ENCODE measurements at places on chromosomes 13 and 19.

DNA sequence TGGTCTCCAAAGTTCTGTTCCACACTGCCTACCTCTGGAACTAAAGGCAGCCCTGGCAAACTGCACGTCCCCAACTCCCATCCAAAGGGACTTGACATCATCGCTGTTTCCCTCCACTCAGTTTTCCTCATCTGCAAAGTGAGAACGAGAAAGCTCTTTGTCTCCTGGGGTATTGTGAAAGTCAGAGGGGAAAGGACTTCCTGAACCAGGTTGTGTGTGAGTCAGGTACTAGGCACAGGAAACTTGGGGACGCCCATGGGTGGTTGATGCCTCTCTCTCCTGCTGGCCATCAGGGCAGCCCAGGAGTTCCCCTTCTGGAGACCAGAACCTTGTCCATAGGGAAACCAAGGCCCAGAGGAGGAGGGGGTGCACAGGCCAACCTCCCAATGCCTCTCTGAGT, 4.7 kb downstream of the CRLF1 start:
- no peak for DNase-seq

DNA sequence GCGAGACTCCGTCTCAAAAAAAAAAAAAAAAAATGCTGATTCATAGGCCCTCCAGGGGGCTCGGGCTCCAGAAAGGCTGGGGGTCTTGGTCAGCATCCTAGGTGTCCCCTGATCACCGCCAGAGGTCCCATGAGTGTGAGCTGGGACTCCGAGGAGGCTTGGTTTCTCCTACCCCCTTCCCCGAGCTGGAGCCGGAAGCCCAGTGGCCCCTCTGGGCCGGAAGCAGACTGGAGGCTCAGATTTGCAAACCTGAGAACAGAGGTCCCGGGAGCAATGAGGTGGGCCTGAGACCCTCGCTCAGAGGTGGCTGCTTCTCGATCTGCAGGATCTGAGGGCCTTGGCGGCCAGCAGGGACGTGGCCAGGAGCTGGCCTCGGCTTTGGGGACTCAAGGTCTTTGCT, 41.5 kb downstream of the EFNA2 start:
- DNase-seq: no peak

DNA sequence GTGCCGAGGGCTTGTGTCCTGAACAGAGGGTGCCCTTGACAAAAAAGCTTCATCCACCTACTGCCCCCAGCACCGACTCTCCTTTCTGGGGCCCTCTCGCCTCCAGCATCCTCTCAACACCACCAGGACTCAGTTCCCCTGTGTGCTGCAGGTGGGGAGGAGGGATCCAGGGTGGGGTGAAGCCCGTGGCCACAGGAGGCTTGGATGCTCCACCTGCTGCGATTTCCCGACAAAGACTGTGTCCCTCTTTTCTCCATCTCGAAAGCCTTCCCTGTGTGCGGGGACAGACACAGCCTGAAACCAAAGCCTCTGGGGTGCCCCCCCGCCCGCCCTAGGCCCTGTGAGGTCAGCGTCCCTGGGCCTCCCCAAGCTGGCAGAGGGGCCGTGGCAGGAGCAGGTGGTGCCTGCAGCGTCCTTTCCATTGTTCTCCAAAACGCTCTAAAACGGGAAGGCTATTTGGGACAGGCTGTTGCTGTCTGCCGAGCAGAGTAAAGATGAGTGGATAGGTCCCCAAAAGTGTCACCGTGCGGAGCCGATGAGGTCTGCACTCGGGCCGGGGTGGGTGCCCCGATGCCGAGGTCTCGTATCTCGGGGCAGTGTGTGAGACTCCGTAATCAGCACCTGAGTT, 185.7 kb downstream of the PTPRS start:
- DNase-seq: no peak

- DNase-seq: no peak
Measured at GRCh38 chr13:48976576-48977285, 1.0 kb downstream of the FNDC3A start.

DNA sequence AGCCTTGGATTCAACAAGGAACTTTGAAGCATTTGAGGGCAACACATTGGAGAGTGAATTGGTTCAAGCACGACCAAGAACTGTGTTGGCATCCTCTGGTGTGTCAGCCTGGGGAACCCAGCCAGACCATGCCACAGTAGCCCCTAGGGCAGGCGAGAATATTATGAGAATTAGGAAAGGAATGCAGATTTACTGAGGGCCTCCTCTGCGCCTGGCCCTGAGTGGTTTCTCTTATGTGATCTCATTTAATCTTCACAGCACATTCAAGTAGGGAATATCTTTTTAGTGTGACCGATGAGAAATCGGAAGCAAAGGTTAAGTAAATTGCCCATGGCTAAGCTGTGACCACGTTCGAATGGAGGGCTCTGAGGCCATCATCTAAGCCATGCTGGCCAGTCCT, 15.3 kb upstream of the ERICH6B start:
- no peak for DNase-seq

GRCh38 chr19:34733266-34733745, 737 bp upstream of the ZNF181 start:
- DNase-seq: no peak

DNA sequence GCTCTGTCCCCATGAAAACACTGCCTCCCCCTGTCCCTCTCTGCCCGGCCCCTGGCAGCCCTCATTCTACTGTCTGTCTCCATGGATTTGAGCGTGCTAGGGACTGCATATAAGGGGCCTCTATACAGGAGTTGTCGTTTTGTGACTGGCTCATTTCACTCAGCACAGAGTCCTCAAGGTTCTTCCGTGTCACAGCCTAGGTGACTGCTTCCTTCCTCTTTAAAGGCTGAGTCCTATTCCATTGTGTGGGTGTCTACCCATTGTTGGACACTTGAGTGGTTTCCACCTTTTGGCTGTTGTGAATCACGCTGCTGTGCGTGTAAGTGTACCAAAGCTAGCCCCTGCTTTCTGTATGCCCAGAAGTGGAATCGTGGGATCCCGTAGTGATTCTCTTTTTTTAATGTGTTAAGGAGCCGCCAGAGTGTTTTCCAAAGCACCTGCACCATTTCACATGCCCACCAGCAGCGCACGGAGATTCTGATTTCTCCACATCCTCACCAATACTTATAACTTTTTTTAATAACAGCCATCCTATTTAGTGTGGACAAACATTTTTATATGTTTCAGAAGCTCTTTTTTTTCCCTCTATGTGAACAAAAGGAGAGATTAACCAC, 116.7 kb downstream of the COL4A2 start:
- DNase-seq: no peak

DNA sequence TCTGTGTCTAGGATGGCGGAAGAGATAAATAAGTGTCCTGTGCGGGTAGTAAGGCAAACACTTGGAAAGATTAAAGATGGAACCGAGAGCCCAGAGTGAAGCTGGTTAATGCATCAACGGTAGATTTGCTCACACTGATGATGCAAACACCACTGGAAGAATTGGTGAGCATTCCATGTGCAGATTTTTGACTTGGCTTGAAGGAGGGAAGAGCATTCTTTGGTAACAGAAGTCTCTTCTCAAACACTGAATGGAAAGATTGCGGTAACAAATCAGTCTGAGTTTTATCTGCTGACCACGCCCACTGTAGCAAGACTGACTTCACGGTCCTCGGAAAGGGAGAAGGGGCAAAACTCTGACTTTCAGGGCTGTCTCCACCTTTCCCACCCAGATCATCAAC, 112.5 kb downstream of the COL4A1 start:
- DNase-seq: no peak

- no peak for DNase-seq
Measured at GRCh38 chr13:42832341-42833096, 51.1 kb downstream of the FAM216B start.

DNA sequence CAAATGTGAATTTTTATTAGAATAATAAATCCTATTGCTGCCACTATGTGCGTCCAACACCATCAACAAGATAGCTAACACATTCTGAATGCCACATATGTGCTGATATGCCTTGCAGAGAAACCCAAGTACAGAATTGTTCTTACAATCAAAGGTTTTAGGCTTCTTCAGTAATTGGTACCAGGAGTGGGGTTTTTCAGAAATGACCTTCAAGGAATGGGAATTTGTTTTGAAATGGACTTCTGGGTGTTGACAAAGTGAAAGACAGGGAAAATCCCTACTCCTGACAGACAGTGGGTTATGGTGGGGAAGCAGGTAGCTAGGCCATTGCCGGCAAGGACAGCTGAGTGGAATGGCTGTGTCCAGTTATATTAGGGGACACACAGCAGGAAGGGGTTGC, 5.7 kb downstream of the SYT3 start:
- no peak for DNase-seq

DNA sequence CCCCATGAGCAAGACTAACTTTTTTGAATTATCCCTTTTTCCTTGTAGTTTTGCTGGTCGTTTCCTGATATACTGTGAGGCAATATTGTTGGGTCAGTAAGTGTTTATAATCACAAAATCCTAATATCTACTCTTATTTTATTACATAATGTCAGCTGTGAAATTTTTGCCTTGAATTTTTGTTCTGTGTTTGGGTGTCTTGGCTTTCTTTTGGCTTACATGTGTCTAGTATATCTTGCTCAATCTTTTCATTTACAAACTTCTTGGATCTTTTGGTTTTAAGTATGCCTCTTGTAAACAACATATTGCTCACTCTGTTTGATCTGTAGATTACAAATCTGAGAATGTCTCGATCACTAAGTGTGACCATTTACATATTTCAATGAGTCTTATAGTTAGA, 330.3 kb upstream of the ARGLU1 start:
- DNase-seq: no peak

DNA sequence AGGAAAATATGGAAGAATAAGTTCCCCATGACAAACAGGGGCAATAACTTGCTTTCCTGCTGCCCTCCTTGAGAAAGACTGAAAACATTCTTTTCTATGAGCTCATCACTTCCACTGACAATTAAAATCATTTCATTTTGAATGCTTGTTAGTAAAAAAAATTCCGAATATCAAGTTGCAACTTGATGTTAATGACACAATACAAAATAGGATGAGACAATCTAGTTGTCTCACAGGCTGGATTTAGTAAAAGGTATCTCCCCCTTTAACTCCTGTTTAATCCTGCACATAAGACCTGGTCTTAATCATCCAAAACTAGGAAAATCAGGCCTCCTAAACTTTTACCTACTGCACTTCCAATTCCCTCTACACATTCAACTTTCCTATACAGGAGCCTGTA, 24.7 kb downstream of the IRS2 start:
- no peak for DNase-seq

DNA sequence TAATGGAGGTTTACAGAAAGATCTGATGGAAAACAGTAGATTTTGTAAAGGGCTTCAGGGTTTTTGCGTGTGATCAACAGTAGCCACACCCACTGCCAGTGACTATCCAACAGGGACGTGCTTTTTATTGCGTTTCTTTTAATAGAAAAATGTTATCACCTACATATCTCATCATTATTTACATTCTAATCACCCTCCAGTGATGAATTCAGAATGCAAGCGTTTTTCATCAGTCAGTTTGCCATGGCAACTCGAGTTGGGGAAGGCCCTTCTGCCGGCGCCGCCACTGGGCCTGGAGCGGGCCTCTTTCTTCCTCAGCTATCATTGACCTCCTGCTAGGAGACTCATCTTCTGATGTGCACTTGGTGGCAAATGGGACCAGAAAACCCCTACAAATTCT, 90.3 kb upstream of the TMTC4 start:
- DNase-seq: no peak

GRCh38 chr13:20118268-20119140, 42.3 kb downstream of the GJA3 start:
- peak; percentile 41 for DNase-seq

DNA sequence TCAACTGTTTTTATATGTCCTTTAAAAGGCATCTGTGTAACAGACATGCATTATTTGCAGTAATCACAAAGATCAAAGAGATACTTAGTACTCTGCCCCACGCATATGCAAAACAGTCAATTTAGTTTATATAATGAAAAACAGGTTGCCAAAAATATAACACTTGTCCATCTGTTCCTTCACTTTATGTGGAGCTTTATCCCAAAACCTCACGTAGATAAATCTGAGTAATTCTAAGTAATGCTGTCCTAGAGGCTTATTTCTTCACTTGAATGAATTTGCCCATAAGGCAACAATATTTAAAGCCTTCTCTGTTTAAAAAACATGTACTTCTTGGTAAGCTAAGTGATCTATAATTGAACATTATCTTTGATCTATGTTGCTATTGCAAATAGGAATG, 20.3 kb upstream of the SLITRK6 start:
- no peak for DNase-seq

- no peak for DNase-seq
Measured at GRCh38 chr19:1840541-1841115, 7.7 kb downstream of the REXO1 start.

DNA sequence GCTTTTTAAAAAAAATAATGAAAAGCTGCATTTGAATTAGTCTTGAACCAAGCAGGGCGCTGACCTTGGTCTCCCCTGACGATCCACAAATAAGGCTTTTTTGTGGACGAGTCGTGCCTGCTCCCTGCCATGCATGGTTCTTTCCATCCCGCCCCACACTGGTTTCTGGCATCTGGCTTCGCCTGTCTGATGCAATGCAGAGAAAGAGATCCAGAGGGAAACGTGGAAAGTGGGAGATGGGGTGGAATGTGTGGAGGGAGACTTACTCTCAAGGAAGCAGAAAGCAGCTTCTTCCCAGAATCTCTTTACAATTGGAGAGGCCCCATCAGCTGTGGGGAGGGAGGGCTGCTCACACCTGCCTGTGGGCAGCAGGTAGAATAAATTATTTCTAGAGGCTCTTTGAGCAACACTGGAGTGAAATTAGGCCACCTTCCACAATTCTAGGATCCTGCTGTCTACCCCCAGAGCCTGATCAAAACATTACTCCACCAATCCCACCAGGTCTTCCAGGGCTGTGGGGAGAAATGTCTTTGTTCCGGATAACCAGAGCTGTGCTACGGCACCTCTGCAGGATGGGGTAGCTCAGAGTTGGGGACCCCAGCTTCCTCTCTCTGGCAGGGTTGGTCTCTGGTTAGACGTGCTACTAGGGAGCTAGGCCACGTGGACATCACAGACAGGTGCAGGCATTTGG, 183.5 kb downstream of the UQCRFS1 start:
- no peak for DNase-seq

DNA sequence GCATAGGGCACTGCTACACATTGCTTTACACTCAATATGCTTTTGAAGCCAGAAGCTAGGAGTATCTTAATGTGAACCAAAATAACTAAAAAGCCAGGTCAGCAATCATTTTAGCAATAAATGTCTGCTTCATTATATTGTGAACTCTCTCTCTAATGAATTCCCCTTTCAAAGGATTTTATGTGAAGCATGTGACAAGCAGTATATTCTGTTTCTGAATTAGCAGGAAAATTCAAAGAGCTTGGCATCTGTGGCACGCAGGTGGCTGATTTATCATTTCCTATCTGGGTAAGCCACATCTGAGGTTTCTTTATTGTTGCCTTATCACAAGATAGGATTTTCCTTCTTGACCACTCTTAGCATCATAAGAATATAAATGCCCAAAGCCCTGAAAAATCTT, 56.8 kb upstream of the KLF12 start:
- DNase-seq: no peak

All from stimulated activated CD4-positive, alpha-beta T cell treated with anti-CD3 and anti-CD28 coated beads, Interleukin-2, amount 100 ng/mL, for 4 hours (primary cell).